Epithelial cell of prostate (primary cell): ENCODE measurements at places on chromosomes 5 and 9.

DNA sequence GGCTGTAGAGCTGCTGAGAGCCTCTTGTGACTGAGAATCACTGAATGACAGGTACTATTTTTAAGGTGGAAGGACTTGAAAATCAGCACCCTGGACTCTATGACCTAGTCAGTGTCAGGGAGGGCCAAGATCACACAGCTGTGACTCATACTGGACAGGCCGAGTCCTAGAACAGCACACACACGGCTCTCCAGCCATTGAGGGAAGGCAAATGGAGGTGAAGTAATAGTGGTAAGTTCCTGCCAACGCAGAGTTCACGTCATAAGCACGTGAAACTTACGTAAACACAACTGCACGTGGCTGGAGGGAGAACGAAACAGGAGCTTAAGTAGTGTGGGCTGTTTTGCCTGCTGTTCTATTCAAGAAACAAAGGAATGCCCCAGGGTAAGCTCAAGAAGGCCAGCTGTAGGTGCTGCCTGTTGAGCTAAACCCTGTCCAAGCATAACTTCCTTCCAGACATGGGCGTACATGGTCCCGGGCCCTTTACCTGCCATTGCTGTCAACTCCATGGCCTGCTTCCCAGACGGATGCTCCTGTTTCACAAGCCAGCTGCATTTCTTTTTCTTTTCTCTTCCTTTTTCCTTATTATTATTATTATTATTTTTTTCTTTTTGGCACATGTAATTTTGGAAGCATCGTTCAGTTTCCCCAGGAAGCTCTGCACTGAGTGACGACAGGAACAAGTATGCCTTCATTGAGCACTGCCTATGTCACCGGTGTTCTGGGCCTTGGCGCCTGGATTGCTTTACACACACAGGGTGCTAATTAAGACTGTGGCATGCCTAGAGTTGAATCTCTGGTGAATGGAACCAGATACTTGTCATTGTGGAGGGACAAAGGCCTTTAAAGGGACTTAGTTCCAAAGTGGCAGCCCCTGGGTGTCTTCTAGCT, 10.2 kb upstream of the LCP2 start:
- peak; percentile 90 for DNase-seq

DNA sequence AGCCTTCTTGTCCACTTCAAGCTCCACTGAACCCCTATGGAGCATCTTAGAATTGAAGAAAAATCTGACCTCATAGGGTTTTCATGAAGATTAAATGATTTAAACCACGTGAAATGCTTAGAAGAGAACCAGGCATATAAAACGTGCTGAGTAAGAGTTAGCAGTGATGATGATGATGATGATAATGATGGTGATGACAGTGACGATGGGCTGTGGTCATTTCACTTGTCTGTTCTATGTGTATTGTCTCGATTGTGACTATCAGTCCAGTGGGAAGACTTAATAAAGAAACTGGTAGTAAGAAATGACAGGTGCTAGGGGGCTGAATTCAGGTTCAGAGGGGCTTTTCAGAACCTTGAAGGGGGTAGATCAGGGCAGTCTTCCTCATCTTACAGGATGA, 45.1 kb upstream of the CDKN2AIPNL start:
- no peak for DNase-seq

DNA sequence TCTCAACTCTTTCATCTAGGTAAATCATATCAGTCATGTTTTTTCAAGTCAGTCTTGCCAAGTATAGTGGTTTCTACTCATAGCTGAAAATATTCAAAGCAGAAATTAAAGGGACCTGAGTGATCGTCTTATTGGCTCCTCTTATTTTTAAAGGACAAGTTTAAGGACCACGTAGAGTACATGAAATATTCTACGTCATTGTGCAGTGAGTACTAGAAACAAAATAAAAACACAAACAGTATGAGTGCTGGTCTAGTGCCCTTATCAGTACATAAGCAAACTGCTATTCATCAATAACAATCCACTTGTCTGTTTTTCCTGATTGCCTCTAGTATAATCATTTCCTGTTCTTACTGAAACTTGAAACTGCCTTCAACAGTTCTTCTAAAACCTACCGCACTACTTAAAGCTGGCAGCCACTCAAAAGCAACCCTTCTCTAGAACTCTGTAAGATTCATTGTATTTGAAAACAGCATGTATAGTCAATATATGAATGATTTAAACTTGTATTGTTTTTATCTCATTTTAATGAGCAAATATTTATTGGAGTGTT, 853.7 kb downstream of the TAF11L14 start:
- DNase-seq: no peak

DNA sequence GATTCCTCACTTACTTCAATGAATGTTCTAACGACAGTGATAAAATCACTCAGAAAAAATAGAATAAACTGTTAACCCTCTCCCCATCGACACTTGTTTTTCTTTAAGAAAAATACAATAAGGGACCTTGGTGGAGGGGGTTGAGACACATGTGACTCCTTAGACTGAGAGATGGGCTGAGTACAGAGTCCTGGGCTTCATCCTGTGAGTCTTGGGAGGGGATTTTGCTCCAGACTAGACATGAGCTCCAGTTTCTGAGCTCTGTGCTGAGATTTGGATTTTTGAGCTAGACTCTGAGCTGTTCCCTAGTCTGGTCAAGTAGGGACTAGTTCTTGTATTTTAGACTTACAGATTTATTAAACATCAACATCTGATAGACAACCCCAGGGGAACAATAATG, 241.5 kb upstream of the MVB12B start:
- no peak for DNase-seq

- no peak for DNase-seq
These were observed 65.5 kb downstream of the MCTP1 start for GRCh38 chr5:95219411-95219810.

DNA sequence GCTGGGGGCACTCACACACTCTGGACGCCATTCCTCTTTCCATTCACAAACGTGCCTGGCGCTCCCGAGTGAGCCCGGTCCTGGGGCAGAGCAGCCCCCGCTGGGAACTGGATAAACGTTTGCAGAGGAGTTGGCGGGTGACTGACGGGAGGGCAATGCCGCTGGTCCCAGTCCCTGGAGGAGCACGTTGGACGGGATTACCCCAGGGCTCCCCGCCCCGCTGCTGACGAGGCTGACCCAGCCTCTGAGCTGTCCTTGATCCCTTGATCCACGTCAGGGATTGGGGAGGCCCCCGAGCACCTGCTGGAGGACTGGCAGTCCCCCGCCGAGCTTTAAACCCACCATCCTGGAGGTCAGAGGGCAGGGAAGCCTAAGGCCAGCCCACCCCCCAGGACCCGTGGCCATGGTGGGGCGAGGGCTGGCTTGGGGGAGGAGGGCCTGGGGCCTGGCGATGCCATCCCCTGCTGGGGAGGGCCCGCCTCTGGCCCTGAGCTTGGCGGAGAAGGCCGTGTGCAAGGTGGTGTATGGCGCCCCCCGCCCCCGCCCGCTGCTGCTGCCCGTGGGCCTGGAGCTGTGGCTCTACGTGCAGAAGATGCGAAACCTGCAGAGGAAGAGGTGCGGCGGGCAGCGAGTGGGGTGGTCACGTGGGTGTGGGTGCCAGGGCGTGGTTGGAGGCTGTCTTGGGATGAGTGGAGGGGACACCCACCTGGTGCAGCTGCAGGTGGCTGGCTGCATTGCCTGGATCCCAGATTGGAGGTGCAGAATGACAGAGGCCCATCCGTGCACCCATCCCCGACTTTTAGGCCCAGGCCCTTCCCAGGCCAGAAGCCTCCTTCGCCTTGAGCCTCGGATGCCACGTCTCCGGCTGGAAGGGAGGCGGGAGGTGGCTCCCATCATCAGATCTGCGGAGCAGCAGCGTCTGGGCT, 4.5 kb downstream of the GPSM1 start:
- DNase-seq: no peak

DNA sequence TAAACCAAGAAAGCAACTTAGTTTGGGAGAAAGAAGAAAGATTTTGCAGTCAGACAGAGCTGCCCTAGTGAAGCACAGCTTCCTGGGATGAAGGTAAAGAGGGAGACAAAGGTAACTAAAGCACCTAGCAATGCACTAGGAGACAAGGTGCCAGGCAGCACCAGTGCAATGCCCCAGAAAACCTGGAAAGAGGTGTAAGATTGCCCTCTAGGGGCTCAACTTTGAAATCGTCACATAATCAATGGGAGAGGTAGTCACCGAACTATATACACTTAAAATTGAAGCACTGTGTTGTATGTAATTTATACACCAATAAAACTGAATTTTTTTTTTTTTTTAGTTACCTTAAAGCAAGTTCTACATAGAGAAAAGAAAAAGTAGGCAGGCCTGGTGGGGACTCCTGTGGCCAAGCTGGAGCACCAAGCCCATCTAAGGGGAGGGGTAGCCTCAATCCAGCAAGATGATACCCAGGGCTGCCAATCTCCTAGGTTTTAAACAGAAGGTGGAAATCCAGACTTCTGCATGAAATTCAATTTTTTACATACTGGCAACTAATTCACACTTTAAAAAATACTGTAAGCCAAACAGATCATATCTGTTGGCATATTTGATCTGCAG, 48.2 kb downstream of the CDK5RAP2 start:
- no peak for DNase-seq

- no peak for DNase-seq
These were observed 225.2 kb downstream of the WDR70 start for GRCh38 chr5:37604290-37604689.

DNA sequence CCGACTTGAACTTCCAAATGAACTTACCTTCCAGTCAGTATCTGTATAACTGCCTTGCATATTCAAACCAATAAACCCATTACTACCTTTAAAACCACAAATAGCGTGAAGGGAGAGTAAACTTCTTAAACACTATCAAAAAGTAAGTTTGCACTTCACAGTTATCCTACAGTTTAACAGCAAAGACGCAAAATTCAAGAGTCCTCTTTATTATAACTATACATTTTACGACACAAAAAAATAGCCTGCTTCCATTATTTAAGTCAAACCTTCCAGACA, 1.8 kb downstream of the PTBP3 start:
- no peak for DNase-seq

- DNase-seq: peak; percentile 54
These were observed 487.0 kb upstream of the TNC start for GRCh38 chr9:115604831-115605483.

DNA sequence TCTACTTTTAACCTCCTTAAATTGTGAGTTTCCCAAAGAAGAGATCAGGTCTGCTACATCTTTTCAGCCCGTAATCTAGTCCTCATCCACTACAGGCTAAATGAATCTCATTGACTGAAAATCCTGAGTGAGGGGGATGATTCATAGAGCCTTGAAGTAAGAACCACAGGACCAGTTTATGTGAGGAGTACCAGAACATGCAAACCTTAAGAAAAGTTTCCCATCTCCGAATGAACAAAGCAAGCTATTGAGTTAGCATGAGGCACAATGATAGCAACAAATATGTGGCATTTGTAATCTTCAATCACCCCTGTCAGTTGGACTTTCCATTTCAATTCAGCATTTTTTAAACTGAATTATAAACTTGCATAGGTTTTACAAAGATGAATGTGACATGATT, 197.0 kb downstream of the ALDH1A1 start:
- no peak for DNase-seq

- peak; percentile 3 for DNase-seq
These were observed 189.0 kb upstream of the EGFLAM start for GRCh38 chr5:38069360-38069759.

GRCh38 chr9:128845186-128845931, 15.8 kb upstream of the SPOUT1 start:
- DNase-seq: peak; percentile 63

DNA sequence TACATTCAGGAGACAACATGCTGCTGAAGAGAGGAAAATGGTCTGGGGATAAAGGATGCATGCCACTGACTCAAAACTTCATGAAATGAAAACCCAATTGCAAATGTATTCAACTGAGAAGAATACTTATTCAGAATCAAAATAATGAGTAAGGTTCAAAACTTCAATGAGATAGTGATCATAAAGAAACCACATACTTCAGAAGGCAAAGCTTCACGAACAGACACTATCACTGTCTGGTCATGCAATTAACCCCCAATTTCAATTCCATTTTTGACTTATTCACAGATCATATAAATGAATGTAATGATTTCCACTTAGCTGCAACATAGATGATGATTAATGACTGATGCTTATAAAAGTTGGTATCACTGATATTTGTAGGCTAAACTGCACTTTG, 33.0 kb upstream of the CTNNAL1 start:
- DNase-seq: no peak

GRCh38 chr5:73188764-73189531, 16.0 kb downstream of the TMEM174 start:
- DNase-seq: no peak

- no peak for DNase-seq
These were observed 262.6 kb upstream of the MAP3K1 start for GRCh38 chr5:56552612-56553268.
